ENCODE measurements at places on chromosomes 3 and 15.

DNA sequence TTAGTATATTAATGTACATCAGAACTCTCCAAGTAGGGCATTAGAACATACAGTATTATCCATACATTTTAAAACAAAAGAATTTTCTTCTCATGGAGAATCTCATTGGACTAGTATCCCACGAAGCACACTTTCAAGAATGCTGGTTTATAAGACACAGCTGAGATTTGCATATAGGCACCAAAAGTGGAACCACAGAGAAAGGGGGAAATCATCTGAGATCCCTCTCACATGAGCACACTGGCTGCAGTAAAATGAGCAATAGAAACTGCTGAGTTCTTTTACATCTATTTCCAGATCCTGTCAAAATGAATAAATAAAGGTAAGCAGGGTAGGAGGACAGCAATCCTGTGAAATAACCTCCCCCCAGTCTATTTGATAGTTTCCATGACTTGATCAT, 665.3 kb downstream of the FHIT start:
- no peak for DNase-seq

DNA sequence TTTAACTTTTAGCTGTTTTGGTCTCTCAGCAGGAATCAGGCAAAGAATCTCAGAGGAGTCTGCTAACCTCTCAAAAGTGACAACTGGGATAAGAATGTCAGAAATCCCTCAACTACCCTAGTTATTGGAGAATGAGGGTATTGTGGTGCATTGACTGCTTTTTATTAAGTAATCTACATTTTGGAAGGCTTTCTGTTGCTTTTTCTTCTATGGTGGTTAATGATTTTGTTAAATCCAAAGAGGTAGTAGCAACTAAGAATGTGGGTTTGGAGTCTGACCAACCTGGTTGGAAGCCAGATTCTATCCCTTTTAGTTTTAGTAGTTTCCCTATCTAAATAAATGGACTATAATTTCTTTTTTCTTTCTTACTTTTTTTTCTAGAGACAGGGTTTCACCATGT, 94.7 kb upstream of the RNF7 start:
- no peak for DNase-seq

- no peak for DNase-seq
Observed at GRCh38 chr3:144010371-144010770, 38.7 kb downstream of the DIPK2A start.

GRCh38 chr3:191484461-191484860, 23.5 kb downstream of the PYDC2 start:
- DNase-seq, result no peak

DNA sequence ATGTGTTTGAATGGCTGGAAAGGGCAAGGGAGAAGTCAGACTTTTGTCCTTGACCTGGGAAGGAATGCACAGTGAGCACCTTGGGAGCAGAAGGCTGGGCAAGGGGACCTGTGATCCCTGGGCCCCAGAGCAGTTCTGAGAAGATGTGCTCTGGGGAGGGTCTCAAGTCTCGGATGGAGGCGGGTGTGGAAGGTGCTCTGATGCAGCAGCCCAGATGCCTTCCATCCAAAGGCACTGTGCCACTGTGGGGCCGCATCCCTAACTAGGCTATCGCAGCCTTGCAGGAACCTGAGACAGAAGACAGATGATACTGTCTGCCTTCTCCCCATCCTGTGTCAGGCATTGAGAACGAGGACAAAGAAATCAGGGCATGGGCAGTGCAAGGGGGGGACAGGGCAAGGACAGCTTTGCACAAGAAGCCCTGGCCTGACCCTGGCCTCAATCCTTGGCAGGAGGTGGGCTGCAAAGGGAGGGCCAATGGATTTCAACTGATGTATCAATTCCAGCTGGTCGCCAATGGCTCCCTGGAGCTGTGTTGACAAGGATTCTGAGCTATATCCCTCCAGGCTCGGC, 14.6 kb upstream of the PRKCD start:
- no peak for DNase-seq

- DNase-seq, result no peak
Observed at GRCh38 chr3:131995891-131996290, 38.9 kb downstream of the CPNE4 start.

- no peak for DNase-seq
Observed at GRCh38 chr15:94909510-94909909, 678.1 kb downstream of the MCTP2 start.

- DNase-seq, result no peak
Observed at GRCh38 chr3:16506884-16507577, 6.5 kb downstream of the RFTN1 start.

DNA sequence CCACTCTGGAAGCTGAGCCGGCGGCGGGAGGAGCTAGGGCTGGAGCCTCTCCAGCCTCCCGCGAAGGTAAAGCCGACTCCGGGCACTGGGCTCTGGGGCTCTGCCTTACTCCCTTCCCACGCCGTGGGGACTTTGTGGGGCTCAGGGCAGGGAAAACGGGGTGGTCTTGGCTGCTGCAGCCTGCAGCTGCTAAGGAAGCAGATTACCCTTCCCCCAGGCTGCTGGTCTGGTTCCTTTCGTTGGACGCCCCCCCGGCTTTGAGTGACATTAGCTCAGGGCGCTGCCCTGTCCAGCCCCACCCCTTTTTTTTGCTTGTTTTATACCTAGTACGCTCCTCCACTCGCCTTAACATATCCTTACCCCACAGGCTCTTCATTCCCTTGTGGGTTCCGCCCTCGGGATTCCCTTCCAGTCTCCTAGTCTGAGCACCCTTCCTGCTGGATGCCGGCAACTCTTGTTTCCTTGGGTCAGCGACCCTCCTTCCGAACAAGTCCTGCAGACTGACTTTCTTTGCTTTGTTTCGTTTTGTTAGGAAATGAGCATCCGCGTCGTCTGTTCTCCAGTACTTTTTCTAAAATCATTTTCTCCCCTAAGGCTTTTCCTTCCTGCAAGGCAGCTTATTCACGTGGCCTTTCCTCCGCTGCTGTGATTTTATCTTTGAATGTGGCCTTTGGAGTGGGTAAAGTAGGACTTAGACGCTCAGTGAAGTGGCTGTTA, 551 bp downstream of the DNAJC13 start:
- DNase-seq, result no peak

- no peak for DNase-seq
Observed at GRCh38 chr3:136860541-136860940, 1.5 kb upstream of the NCK1 start.

GRCh38 chr3:87771337-87772192, 287.2 kb downstream of the CGGBP1 start:
- no peak for DNase-seq

DNA sequence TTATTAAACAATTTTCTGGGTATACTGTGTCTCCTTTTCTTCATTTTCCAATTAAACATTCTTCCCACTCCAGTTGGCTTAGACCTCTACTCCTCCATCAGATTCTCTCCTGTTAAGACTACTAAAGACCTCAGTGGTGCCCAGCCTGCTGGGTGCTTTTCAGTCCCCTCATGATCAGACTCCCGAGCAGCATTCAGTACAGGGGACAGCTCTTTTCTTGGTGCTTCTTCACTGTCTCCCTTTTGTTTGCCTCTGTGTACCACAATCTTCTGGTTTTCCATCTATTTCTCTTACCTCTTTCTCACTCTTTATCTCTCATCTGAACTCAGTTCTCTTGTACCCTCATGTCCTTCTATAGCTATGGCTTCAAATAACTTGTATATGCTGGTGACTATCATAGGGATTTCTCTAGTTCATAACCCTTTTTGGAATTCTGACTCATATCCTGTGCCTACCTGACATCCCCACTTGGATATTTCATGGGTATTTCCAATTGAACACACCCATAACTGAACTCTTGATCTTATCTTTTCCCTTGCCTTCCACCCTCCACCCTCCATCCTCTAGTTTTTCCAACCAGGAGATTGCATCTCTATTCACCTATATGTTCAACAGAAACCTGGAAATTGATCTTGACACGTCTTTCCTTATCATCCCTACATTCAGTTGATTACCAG, 55.6 kb upstream of the ABHD10 start:
- no peak for DNase-seq

All from ascending aorta (tissue), 2 donors.